Activated effector memory CD4-positive, alpha-beta T cell treated with anti-CD3 and anti-CD28 coated beads, Interleukin-2, amount 50 U/mL, for 16 hours (primary cell): ENCODE measurements at places on chromosomes 5 and 9.

- DNase-seq, result no peak
Observed at GRCh38 chr9:89352451-89352850, 34.2 kb downstream of the SECISBP2 start.

DNA sequence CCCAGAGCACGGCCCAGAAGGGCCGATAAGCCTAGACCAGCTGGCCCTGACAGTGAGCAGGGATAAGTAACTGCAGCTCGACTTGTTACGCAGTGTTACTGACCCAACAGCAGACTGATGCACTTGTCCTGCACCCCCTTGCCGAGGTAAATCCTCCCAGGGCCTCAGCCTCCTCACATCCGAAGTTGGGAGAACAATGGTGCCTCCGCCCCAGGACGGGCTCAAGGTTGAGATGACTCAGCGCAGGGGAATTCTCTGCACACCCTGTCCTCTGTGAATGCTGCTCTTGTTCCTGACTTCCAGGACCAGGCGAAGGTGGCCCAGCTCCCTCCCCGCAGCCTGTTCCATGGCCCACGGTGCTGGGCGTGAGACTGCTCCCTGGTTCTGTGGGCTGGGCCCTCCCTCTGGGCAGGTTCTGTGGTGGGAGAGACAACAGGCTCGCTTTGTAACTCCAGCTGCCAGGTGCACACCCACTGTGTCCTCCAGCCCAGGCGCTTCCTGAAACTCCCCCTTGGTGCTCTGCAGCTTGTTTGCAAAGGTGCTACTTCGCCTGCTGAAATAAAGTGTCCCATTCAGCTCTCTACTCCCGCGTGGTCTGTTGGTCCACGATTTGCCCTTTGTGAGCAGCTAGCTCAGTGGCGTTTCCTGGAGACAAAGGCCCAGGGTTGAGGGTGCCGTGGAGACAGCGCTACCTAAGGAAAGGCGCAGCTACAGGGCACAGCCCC lies 40.1 kb upstream of the SLC6A19 start:
- no peak for DNase-seq

DNA sequence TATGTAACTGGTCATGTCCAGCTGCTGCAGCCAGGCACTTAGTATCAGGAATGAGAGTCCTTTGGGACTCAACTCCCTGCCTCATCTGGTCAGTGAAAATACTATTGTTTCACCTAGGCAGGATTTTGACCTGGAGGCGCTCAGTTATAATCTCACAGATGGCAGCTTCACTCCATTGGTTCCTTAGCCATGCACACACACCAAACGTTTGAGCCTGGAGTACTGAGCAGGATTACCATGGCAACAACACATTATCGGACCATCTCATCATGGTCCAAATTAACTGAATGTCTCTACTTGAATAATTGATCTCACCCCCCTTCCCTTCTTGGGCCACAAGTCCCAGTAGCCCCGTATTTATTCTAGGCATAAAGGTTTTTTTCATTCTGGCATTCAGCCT lies 15.0 kb upstream of the SREK1 start:
- DNase-seq, result no peak

DNA sequence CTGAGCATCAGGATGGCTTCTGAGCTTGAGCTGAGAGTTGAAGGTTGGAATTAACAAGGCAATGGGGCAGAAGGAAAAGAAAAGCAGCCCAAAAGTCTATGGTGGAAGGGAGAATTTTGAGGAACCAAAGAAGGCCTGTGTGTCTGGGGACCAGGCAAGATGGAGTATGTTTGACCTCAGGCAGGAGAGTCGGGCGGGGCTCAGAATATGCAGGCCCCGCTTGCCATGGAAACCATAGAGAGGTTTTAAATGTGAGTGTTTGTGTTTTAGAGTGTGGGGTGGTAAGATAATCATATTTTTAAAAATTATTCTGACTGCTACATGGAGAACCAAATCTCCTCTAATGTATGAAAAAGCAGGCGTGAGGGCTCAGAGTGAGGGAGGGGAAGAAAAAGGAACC lies 174.0 kb upstream of the PPP2R2B start:
- DNase-seq, result no peak

GRCh38 chr5:5432020-5432707 lies 9.7 kb downstream of the ICE1 start:
- no peak for DNase-seq

- no peak for DNase-seq
Observed at GRCh38 chr5:112253478-112254250, 165.4 kb downstream of the EPB41L4A start.

DNA sequence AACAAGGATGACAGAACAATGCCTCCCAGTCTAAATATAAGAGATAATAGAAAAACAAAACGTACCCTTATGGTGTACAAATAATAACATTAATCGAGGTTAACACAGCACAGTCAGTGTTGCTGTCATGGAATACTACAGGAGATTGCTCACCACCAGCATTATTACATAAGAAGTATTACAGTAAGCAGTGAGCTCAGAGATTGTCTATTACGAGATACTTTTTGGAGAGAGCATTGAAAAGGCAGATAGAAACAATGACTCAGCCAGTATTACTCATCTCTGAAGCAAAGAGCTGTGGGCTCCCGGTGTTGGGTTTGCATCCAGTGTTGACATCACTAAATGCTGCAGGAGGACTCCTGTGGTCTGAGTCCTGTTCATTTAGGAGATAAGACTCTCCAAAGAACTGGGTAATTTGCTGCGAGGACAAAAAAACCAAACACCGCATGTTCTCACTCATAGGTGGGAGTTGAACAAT lies 191.9 kb upstream of the SEMA6A start:
- no peak for DNase-seq

GRCh38 chr9:98766586-98766985 lies 29.8 kb downstream of the ANKS6 start:
- DNase-seq, result no peak

- DNase-seq, result no peak
Observed at GRCh38 chr9:8052991-8053390, 253.4 kb upstream of the DMAC1 start.

DNA sequence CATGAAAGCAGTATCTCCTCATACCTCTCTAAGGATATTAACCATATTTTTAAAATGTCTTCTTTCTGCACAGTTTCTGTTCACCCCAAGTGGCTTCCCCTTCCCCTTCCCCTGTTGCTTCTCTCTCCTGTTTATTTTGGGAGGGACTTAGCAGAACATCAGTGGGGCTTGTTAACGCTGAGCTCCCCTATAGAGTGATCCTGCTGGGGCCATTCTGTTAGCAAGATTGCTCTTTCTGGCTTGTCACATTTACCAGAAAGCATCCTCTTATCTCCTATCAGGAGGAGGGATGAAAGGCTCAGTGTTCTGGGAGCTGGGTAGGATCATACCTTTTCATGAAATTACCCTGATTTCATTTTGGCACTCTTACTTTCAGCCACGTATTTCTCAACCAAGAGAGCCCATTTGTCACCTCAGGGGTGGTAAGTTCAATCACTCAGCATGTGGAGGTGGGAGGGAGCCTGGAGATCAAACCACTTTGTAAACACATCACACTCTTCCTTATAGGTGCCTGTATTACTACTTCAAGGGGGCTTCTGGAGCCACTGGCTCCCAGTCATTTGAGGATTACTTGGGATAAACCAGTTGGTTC lies 16.7 kb downstream of the NXNL2 start:
- DNase-seq, result no peak

DNA sequence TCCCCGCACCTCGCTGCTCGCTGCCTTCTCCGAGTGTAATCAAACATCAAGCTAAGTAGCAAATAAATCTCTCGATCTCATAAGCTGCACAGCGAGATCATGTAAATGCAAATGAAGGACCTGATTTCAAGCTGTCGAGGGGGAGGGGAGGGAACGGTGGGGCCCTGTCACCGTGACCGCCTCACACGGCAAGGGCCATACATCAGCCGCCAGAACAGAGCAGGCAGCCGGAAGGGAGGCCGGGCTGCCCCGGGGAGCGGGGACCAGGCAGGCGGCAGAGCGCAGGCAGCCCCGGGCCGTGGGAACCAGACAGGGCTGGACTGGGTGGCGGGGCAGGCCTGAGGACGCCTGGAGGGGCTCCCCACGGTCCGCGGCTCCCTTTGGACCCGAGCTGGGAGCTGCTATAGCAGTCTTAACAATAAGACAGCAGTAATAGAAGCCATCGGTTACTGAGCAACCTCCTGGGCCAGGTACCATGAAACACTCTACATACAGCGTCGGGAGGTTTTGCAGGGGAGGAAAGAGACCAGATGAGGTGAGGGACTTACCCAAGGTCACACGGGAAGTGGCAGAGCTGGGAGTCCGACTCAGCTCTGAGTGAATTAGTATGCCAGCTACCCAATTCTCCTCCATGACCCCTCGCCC lies 76.8 kb downstream of the CFAP77 start:
- DNase-seq, result peak; percentile 79
